ENCODE measurements at places on chromosomes 16 and 17. TPM values are rescaled to one million over a fixed set of nuclear protein-coding genes. Genes with fewer than 3 reads are reported as not detected.
A peak's percentile ranks its signal among the peaks of the same experiment; 100 is the strongest.

Gene DNAH9
- total RNA-seq: not detected

Gene KRT12
- not detected for total RNA-seq

Gene PRSS8
- total RNA-seq: not detected

Gene ASB16
- not detected for total RNA-seq

Gene PRR14
- 69.4 TPM for total RNA-seq

DNA sequence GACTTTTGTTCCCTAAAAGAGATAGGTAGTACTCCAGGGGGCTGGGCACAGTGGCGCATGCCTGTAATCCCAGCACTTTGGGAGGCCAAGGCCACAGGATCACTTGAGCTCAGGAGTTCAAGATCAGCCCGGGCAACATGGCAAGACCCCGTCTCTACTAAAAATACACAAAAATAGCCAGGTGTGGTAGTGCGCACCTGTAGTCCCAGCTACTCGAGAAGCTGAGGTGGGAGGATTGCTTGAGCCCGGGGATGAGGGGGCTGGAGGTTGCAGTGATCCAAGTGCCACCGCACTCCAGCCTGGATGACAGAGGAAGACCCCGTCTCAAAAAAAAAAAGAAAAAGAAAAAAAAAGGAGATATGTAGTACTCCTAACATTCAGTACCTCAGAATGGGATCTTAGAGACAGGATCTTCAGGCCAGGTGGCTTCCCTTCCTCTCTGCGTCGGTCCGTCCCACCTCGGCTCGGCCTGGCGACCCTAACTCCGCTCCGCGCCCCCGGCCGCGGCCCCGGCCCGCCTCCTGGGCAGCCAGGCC lies 89.6 kb downstream of the CDC27 start:
- peaks cover 11% of the 10 kb centered on the region for H3K4me1 ChIP-seq
- no peak for DNase-seq
- H3K4me3 ChIP-seq: peak overlapping the region; percentile 87
- H3K27me3 ChIP-seq: no peaks in the 10 kb centered on the region
- H3K36me3 ChIP-seq: peaks cover 5% of the 10 kb centered on the region

- no peak for DNase-seq
- H3K4me1 ChIP-seq: peaks cover 5% of the 10 kb centered on the region
- H3K4me3 ChIP-seq: no peak overlapping the region
- no peak overlapping the region for H3K27ac ChIP-seq
- H3K36me3 ChIP-seq: peaks cover 3% of the 10 kb centered on the region
Measured at GRCh38 chr16:71456801-71457200, 5.2 kb downstream of the ZNF23 start.

- H3K27me3 ChIP-seq: no peaks in the 10 kb centered on the region
- peaks cover 28% of the 10 kb centered on the region for H3K4me1 ChIP-seq
- DNase-seq: peak; percentile 32
- peak overlapping the region; percentile 87 for H3K4me3 ChIP-seq
- H3K27ac ChIP-seq: peak overlapping the region; percentile 69
Measured at GRCh38 chr17:2090210-2090641, 35.3 kb downstream of the HIC1 start.

DNA sequence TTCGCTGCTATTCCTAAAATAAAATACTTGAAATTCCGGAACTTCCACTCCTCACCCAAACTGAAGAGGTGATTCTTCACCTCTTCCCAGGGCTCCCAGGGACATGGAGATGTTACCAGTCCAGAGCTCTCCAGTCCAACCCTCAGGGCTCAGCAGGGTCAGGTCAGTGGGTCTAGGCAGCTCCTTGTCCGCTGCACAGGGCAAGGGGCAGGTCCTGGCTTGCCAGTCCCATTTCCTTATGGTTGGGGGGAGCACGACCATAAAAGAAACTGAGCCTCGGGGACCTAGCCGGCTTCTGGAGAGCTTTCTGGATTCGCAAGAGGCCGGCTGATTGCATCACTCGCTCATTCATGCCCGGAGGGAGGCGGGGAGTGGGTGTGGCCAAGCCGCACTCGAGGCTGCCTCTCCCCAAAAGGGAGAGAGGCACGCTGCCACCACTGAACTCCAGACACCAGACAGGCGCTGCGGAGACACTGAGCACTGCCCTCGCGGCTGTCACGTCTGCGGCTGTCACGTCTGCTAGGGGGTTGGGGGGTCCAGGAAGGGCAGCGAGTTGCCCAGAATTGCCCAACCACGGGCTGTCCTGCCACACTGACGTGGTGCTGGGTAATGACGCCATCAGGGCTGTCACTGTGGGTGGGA lies 15.8 kb downstream of the SLC7A5 start:
- H3K4me1 ChIP-seq: peaks cover 33% of the 10 kb centered on the region
- DNase-seq: peak; percentile 44
- H3K27me3 ChIP-seq: no peaks in the 10 kb centered on the region
- peak overlapping the region; percentile 18 for H3K4me3 ChIP-seq

- peak; percentile 61 for DNase-seq
- H3K27me3 ChIP-seq: no peaks in the 10 kb centered on the region
- H3K4me1 ChIP-seq: peaks cover 10% of the 10 kb centered on the region
- H3K27ac ChIP-seq: peak overlapping the region; percentile 62
- peak overlapping the region; percentile 50 for H3K4me3 ChIP-seq
Measured at GRCh38 chr17:82519971-82520903, 705 bp downstream of the FOXK2 start.

- H3K4me3 ChIP-seq: no peak overlapping the region
- no peaks in the 10 kb centered on the region for H3K36me3 ChIP-seq
- no peaks in the 10 kb centered on the region for H3K27me3 ChIP-seq
- no peaks in the 10 kb centered on the region for H3K4me1 ChIP-seq
- no peak overlapping the region for H3K27ac ChIP-seq
Measured at GRCh38 chr17:37067555-37068111, 118.9 kb downstream of the AATF start.

- DNase-seq: no peak
- H3K36me3 ChIP-seq: no peaks in the 10 kb centered on the region
- H3K27ac ChIP-seq: no peak overlapping the region
- no peaks in the 10 kb centered on the region for H3K27me3 ChIP-seq
Measured at GRCh38 chr16:70694868-70695218, 9.0 kb upstream of the MTSS2 start.

All from naive thymus-derived CD4-positive, alpha-beta T cell (primary cell).